CD4-positive, alpha-beta T cell (primary cell): ENCODE measurements at places on chromosomes 16 and 17.

DNA sequence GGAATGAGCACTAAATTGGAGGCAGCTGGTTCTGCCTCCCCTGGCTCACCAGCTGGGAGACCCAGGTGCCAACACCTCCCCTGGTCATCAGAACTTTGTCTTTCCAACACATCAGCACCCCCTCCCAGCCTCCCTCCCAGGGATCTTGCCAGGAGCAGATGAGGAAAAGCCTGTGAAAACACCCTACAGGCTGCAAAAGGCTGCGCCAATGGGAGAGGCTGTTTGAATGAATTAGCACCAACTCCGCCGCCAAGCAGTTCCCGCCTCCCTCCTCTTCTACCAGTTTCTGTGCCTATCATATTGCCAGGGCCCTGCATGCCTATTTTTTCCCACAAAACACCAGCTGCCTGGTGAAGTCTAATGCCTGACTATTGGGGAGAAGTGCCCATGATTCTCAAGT lies 137.0 kb downstream of the AIPL1 start:
- DNase-seq, result no peak

- no peak for DNase-seq
Observed at GRCh38 chr17:17931159-17931558, 41.0 kb downstream of the TOM1L2 start.

GRCh38 chr17:62644487-62645173 lies 17.2 kb downstream of the MRC2 start:
- no peak for DNase-seq

GRCh38 chr17:50642722-50643656 lies 8.3 kb downstream of the ABCC3 start:
- DNase-seq, result no peak

GRCh38 chr17:71251951-71252350 lies 868.9 kb upstream of the SOX9 start:
- DNase-seq, result no peak

DNA sequence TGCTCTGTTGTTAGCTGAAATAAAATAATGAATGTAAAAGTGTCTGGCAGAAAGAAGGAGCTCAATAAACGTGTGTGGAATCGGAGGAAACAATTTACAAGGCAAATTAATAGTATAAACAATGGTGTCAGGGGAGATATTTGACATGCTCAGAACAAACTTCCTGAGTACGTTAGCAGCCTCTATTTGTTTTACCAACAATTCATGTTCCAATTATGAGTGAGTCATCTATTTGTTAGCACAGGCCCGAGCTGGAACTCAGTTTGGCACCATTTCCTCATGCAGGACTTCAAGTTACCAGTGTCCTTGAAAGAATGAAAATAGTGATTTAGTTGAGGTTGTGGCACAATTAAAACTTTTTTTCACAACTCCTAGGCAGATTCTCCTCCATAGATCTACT lies 9.1 kb downstream of the ASIC2 start:
- DNase-seq, result no peak

DNA sequence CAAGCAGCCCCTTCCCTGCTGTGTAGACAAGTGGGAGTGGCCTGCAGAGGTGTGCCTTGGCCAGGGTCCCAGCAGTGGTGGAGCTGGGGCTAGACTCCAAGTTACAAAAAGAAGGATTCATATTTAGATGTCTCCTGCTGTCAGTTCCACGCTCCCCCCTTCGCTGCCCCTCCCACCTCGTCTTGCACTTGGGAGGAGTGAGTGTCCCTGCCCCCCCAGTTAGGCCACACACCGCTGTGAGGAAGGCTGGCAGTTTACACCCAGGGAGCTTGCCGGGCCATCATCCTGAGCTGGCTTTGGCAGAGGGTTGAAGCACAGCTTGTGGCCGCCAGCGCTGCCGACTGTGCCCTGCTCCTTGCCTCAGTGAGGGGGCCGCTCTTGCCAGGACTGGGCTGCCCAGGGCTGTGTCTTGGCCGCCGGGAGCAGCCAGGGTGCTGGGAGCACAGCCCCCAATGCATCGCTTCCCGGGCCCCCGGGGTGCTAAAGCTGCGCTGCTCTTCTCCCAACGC lies 44.3 kb downstream of the ELAC2 start:
- DNase-seq, result no peak

GRCh38 chr17:54623746-54624145 lies 276.9 kb upstream of the TOM1L1 start:
- DNase-seq, result no peak

DNA sequence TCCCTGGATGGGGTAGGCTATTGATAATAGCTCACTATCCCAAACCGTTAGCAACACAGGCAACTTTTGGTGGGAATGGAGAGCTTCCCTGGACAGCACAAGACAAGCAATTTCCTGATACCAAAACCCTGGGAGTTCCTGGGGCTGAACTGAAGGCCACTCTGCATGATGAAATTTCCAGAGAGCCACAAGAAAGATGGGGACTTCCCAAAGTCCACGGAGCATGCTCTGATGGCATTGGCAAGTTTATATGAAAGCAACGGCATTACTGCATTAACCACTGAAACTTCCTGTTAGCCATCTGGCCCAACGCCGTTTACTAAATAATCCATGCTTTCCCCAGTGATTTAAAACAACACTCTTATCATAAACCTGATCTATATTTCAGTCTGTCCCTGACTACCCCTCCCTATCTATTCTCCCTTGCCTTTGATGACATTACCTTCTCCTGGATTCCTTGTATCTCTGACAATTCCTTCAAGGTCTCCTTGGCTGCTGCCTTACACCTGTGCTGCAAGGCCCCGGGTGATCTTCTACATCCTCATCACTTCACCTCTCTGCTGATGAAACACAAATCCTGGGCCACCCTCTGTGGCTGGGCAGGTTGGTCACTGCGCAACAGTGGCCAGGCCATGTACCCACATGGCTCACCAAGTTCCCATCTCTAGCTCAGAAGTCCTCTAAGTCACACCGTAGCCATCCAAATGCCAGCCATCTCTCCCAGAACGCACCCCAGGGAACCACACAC lies 108.5 kb upstream of the RCVRN start:
- no peak for DNase-seq

GRCh38 chr16:8753416-8754054 lies 43.9 kb downstream of the TMEM186 start:
- DNase-seq, result no peak

GRCh38 chr17:68468788-68469187 lies 11.5 kb upstream of the WIPI1 start:
- DNase-seq, result no peak

DNA sequence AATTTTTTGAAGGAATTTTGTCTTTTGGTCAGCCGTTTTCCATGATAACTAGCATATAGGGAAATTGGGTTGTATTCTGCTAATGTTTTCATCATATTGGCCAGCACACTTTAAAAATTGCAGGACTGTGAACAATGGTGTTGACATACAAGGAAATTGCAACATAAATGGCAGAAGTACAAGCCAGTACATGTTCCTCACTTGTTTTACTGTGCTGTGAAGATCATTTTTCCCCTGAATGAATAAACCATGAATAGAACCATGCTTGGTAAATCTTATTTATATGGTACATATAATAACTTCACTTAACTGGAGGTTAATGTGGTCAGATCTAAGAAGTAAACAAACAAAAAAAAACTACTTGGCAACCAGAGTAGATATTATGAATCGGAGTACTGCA lies 22.8 kb downstream of the OMG start:
- no peak for DNase-seq

- no peak for DNase-seq
Observed at GRCh38 chr17:40614431-40615067, 33.1 kb downstream of the SMARCE1 start.

DNA sequence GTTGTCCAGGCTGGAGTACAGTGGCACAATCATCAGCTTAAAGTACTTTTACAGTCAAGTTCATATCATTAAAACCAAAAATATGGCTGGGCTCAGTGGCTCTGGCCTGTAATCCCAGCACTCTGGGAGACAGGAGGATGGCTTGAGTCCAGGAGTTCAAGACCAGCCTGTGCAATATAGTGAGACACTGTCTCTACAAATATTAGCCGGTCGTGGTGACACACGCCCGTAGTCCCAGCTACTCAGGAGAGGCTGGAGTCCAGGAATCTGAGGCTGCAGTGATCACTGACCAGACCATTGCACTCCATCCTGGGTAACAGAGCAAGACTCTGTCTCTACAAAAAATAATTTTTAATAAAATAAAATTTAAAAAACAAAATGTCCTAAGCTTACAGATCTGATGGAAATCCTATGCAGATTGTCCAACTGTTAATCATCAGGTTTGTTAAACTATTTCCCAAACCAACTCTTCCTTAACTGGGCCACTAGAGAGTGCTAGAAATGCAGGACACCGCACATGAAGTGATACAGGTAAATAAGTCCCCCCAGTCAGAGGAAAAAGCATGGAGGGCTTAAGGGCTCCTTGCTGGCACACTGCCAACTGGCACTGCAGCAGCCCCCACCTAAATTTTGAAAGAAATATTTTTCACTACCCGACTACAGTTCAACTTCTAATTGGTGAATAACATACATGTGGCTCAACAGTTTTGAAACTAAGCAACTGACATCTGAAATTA lies 2.8 kb downstream of the USP22 start:
- no peak for DNase-seq

- DNase-seq, result no peak
Observed at GRCh38 chr17:17959520-17960361, 12.5 kb downstream of the TOM1L2 start.

DNA sequence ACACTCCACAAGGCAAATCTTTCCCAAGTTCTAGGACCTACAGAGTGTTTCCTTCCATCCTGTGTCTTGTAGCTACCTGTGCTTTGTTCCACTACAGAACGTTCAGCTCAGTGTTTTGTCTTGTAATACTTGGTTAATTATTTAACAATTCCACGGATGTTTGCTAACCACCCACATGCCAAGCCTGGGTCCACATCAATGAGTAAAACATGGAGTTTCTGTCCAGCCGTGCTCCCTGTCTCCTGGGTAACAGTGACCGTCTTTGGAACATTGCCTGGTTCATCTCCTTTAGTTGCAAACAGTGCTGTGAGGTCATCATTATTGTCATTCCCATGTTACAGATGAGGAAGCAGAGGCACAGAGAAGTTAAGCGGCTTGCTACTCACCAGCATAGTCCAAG lies 41.3 kb downstream of the IRF8 start:
- no peak for DNase-seq

DNA sequence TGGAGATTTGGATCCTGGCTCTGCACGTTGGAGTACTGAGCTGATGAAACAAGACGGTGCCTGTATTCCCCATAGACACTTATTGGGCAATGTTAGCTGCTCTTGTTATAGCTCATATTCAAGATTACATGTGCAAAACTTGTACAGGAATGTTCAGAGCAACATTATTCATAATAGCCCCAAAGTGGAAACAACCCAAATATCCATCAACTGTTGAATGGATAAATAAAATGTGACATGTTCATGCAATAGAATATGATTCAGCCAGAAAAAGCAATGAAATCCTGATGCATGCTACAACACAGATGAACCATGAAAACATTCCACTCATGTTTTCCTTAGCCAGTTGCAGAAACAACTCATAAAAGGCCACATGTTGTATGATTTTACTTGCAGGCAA lies 5.7 kb upstream of the SDR42E1 start:
- no peak for DNase-seq
